Caco-2 (cell line): ENCODE measurements at places on chromosomes 7 and 10. TPM values are rescaled to one million over a fixed set of nuclear protein-coding genes. Genes with fewer than 3 reads are reported as not detected.

The PIP gene
- not detected in 2 replicates for total RNA-seq

The ADAMTS14 gene
- total RNA-seq: not detected in 2 replicates

GRCh38 chr10:126042354-126042753, 146.0 kb downstream of the FANK1 start:
- H3K4me1 ChIP-seq: no peaks in the 10 kb centered on the region
- H3K27ac ChIP-seq: no peak overlapping the region
- H3K27me3 ChIP-seq: no peaks in the 10 kb centered on the region
- no peak for DNase-seq
- H3K4me3 ChIP-seq: no peak overlapping the region

DNA sequence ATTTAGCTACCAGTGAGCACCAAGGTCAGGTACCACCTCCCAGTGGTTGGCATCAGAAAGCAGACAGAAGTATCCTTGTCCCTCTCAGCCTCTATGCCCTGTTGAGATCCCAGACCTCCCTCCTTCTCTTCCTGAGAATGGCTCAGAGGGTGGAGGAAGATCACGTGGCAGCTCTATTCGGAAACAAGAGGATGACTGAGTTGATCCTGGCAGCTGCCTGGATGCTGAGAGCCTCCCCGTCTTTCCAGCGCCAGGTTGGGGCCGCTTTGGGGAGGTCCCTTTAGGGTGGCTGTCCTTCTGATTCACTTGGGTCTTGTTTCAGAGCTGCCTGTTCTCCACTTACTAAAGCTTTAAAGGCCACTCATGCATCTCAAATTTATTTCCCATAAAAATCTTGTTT, 36.9 kb upstream of the NPFFR1 start:
- no peak for DNase-seq
- H3K4me3 ChIP-seq: no peak overlapping the region
- H3K27me3 ChIP-seq: no peaks in the 10 kb centered on the region
- H3K36me3 ChIP-seq: no peaks in the 10 kb centered on the region
